ENCODE measurements at places on chromosomes 5 and 9.

DNA sequence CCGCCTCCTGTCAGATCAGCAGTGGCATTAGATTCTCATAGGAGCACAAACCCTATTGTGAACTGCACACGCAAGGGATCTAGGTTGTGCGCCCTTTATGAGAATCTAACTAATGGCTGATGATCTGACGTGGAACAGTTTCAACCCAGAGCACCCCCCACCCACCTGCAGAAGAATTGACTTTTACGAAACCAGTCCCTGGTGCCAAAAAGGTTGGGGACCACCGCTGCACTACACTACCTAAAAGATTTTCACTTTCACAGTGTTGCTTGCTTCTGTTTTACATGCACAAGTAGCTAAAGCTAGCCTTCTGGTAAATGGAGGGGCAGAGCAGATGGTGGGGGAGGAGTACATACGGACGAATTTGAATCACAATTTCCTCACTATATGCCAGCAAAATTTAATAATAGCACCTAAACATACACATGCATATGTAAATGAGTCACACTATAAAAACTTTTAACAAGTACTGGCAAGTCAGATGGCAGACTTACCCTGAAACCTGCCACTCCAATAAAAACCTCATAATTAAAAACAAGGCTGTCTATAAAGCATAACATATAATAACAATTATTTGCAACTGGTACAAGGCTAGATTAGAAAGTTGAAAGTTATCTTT, 24.0 kb upstream of the CDKN2B start:
- no peak for DNase-seq

DNA sequence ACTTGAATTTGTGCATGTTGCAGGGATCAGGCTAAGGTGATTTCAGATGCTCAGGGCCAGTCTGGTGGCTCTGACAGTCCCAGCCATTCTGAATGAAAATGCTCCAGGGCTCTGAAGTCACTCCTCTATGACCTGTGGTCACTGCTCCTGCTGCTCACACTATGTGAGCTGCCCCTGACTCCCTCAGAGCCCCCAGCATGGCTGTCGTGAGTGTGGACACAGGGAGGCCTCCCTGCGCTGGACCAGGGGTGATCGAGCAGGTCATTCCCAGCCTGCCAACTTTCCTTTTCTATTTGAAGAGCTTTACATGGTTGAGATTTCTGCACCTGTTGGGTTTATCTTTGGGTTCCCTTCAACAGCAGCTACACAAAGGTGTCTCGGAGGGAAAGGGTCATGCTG, 74.5 kb downstream of the WNK2 start:
- no peak for DNase-seq

- DNase-seq, result no peak
These were observed 48.8 kb upstream of the FBN2 start for GRCh38 chr5:128586848-128587247.

GRCh38 chr5:72954389-72954788, 1.5 kb upstream of the FCHO2 start:
- no peak for DNase-seq

DNA sequence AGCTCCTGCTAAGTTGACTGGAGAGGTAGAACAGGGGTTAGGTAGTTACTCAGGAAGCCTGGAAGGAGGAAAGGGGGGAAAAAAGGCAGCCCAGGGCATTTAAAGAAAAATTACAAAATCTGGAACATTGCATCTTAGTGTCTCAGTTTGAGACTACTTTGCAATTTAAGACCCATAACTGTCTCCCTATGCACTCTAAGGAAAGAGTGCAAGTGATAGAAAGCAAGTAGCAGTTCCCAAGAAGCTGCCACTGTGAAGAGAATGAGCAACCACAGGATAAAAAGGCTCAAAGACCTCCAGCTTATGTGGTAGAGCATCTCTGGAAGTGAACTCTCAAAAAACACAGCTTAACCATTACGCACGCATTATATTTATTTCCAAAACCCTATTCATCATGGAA, 141.8 kb downstream of the SLCO4C1 start:
- DNase-seq, result no peak

DNA sequence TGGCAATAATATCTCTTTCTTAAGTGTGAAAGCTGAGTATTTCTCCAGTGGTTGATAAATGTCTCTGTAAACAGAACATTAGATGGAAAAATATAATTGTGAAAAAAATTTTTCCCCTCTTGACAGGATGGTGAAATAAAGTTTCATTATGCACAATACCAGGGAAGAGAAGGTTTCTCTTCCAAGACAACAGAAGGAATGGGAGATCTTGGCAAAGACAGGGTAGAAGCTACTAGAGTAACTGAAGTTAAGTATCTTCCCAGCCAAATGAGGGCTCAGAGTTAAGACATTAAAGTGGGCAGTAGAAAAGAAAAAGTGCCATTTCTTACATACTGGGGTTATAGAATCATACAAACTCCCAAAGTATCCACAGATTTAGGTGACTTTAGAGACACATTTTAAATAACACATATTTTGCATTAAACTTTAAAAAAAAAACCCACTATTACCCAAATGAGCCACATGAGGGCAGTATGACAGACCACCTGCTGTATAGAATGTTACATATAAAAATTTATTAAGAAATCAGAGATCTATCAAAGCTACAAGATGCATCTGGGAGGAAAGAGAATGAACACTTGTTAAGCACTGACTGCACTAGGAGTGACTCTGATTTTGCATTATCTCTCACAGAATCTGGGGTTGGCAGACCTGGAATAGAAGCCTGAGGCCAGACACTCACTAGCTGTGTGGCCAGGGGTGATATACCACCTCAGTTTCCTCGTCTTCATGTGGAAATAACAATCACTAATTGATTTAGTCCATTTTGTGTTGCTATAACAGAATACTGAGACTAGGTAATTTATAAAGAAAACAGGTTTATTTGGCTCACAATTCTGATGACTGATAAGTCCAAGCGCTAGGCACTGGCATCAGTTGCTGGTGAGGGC, 98.5 kb downstream of the ARSB start:
- no peak for DNase-seq

DNA sequence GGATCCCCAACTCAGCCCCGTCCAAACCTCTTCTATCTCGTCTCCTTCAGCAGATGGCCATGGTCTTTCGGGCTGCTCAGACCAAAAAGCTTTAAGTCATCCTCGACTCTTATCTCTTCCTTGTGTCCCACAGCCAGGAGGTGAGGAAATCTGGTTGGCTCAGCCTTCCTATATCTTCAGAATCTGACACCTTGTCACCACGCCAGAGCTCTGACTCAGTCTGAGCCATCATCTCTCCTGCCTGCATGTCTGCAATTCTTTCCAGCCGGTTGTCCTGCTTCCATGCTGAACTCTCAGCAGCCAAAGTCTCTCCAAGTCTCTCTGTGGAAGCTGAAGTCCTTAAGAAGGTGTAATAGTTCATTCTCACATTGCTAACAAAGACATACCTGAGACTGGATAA, 419.3 kb upstream of the ADAMTS16 start:
- no peak for DNase-seq
